ENCODE measurements at places on chromosomes 6 and 20.

DNA sequence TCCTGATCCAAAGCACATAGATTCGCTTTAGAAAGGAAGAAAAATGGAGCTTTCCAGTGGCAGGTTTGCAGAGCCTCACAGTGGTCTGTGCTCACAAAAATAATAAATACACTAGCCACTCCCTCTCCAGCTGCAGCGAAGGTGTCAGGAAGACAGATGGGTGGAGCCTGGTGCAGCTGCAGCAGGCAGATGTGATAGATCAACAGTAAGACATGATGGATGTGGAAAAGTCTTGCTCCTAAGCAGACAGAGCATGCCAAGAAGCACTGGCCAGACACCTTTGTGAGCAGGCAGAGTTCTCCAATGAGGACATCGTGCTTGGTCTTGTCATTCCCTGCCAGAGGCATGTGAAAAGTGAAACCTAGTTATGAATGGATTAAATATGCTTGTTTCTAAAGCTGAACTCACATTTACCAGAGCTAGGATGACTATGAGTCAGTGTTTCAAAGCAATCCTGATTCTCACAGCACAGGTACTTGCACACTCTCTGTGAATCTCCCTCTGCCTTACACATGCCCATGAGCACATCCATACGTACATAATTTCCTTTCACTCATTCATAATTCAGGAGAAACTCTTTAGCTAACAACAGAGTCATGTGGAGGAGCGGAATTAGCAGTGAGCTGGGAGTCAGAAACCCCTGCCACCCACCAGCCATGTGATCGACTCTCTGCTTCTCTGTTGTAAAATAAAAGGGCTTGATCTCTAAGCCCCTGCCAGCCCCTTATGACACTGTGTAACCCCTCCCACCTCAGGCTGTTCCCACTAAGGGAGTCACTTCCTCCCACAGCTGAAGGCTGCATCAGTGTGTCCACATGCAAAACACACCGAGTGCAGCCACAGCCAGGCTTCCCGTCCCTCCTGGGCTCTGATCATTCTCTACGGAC, 111.2 kb downstream of the SCML4 start:
- DNase-seq = peak; percentile 86

DNA sequence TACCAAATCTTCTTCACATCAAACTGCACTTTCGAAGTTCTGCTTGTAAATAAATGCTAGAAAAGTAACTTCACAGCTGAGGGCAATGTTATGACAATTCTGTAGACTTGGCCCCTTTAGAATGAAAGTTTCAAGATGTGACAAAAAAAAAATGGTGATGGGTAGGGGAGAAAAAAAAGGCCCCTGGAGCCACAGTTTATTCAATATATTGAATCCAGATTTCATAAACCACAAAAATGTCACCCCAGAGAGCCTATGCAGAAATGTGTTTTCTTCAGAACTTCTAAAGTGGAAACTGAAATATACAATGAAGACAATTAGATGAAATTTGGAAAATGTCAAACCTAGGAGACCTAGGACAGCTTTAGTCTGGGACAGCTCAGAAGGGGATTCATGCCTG, 143.1 kb downstream of the EDN3 start:
- no peak for DNase-seq

- DNase-seq = no peak
These were observed 107.8 kb downstream of the FBXO5 start for GRCh38 chr6:152874846-152875568.

DNA sequence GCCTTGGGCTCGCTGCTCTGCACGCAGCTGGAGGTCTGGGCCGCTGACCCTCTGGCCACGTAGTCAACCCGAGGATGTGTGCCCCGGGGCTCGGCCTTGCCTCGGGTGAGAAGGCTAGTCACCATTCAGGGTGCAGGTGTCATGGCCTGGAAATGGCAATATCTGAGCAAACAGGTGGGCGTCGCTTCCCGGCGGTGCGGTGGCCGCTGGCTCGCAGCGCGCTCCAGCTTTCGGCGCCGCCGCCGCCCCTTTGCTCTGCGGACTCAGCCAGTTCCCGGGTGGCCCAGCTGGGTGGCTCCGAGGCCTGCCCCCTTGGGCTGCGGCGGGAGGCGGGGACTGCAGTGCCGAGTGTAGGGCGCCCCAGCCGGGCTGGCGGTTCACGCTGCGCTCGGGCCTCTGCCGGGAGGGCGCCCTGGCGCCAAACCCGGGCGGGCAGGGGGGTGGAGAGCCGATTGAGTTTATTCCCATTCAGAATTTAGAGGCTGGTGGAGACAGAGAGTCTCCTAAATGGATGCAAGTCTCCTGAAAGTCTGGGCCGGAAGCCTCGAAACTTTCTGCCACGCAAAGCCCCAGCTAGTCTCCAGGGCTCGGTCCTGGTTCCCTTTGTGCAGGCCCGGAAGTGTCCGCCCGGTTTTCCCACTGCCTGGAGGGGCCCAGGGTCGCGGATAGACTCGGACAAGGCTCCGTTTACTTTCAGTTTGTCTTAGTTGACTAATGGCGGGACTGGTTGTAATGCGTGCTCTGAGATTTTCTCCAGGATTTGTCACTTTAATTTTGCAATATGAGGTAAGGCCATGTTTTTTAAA, 11.3 kb upstream of the TFAP2A start:
- DNase-seq = no peak

- peak; percentile 58 for DNase-seq
These were observed 206.0 kb downstream of the CDC5L start for GRCh38 chr6:44593539-44593944.

- no peak for DNase-seq
These were observed 6.5 kb downstream of the GFOD1 start for GRCh38 chr6:13480631-13481501.
